Activated CD4-positive, alpha-beta T cell treated with anti-CD3 and anti-CD28 coated beads, Interleukin-2, amount 50 U/mL, for 4 hours (primary cell): ENCODE measurements at places on chromosomes 5 and 9.

DNA sequence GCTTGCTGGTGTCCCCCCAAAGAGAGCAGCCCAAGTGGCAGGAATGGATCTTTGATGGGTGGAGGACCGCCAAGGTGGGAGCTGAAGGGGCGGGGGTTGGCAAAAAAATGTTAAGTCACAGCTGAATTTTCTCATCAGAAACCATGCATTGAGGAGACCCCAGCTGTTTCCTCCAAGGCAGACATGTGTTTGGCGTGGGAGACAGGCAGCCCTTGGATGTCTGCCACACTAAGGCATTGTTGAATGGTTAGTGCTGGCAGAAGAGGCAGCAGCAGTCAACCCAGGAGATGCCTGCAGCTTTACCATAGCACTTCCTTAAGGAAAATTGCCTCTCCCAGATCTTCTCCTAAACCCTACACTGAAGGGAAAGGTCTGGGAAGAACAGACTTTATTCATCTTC lies 394.9 kb upstream of the CD180 start:
- DNase-seq, result no peak

- no peak for DNase-seq
Measured at GRCh38 chr5:96198356-96199058, 234.5 kb downstream of the PCSK1 start.

DNA sequence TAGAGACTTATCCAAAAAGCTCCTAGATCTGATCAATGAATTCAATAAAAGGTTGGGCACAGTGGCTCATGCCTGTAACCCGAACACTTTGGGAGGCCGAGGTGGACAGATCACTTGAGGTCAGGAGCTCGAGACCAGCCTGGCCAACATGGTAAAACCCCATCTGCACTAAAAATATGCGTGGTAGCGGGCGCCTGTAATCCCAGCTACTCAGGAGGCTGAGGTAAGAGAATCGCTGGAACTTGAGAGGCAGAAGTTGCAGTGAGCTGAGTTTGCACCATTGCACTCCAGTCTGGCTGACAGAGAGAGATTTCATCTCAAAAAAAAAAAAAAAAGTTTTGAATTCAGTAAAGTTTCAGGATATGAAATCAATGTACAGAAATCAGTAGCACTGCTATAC lies 20.0 kb downstream of the DCTN4 start:
- DNase-seq, result no peak

DNA sequence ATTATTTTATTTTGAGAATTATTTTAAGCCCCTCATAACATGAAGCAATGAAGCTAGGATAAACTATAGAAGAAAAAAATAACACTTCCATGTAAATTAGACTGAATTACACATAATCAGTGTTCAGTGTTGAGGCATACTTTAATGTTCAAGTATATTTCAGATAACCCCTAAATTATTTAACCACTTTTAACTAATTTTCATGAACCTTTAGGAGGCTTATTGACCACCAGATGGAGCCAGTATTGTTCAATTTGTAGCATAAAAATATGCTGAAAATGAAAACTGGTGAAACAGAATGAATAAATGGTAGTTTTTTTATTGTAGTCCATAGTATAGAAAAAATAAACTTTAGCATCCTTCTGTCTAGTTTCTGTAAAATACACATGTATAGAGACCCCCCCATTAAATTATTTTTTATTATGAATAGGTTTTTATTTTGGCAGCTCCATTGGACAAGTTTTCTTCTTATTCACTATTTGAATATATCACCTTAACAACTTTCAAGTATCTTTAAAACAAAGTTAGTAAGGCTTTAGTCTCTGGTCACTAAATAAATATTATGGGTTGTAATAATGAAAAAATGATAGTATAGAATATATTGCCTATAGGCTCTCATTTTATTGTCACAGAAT lies 190.1 kb downstream of the CWC27 start:
- no peak for DNase-seq

- DNase-seq, result no peak
Measured at GRCh38 chr5:93039888-93040287, 541.1 kb downstream of the NR2F1-AS1 start.

GRCh38 chr5:138702166-138703077 lies 50.8 kb upstream of the CTNNA1 start:
- DNase-seq, result no peak

- DNase-seq, result no peak
Measured at GRCh38 chr5:140106805-140107311, 7.1 kb upstream of the PURA start.

DNA sequence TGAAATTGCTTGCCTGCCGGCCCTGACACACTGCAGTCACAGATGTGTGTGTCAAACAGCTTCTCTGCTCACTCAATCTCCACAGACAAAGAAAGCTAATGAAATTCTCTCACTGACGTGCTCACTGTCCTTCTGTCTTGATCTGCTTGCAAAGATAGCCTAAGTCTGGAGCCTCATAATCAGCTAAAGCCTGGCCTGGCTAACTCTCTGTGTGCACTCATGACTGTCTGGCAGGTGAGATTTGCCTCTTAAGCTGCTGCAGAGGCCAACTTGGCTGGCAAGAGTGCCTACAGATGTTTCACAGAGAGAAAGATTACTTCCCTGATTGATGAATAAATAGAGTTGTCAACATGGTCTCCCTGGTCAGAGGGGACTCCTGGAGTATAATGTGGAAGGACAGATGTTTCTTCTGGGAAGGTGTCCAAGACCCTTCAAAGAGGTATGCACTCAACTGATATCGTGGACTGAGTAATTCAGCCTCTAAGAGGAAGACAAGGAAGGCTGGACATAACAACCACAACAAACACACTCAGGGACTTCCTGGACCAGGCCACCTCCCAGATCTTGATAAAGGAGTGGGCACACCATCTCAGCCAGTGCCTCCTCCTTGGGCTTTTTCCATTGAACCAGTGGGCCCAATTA lies 362.0 kb downstream of the SPOCK1 start:
- no peak for DNase-seq

- DNase-seq, result no peak
Measured at GRCh38 chr9:37700131-37700530, 49.4 kb downstream of the FRMPD1 start.

DNA sequence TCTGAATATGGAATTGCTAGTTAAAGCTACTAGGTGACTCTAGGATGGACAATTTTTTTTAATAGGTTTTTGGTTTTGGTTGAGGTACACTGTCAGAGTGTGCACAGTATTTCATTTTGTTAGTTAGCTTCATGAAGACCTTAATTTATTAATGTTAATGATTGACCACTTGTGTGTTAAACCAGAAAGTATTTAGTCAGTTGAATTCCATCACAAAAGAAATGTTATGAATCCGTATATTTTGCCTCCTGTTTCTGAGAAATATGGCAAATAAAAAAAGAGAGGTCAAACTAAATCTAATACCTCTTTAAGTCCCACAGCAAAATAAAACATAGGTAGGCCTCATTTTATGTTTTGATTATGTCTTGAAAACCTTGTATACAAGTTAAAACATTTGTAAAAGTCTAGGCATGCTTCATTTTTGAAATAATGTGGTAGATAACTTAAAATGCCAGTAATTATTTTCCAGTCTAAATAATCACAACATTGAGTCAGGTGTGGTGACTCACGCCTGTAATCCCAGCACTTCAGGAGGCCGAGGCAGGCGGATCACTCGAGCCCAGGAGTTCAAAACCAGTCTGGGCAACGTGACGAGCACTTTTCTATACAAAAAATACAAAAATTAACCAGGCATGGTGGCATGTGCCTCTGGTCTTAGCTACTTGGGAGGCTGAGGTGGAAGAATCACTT lies 50.8 kb downstream of the ITGA1 start:
- DNase-seq, result no peak

DNA sequence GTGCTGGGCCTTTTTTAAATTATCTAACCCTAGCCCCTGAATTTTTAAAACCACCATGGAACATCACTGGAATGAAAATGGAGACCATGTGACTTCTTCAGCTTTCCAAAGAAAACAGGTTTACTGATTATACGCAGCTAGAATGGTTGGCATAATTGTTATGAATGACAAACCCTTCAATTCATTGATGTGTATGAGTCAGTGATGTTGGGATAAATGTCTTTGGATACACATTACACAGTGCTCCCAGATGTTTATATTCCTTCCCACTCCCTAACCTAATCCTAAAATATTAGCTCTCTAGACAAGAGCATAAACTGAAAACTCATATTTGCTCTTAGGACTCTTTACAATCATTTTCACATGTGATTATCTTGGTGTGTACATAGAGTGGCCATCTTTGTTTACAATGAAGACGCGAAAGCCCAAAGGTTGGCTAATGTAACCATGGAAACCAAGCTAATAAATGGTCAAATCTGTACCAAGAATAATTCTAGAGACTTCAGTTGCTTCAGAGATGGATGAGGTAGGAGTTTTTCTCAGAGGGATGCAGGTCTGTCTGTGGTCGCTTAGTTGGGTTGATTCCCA lies 131.2 kb upstream of the HMHB1 start:
- no peak for DNase-seq

DNA sequence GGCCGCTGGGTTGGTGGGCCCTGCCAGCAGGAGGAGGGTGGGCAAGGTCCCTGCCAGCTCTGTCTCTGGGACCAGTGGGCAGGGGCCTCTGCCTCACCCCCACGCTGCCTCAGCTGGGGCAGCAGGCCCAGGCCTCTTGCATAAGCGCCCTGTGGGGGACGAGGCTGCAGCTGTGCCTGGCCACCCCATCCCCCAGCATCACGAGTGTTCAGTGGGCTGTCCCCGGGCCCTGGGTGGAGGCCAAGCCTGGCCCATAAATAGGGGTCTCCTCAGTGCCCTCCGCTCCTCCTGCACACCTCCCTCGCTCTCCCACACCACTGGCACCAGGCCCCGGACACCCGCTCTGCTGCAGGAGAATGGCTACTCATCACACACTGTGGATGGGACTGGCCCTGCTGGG lies at the start of gene PTGDS:
Gene PTGDS, plus strand, starts transcription at position 282 of the 400 bp plus-strand sequence. Its CDS starts 75 bp downstream, at position 357.
- DNase-seq, result no peak

GRCh38 chr9:80605129-80605528 lies 1033.4 kb downstream of the TLE4 start:
- no peak for DNase-seq

DNA sequence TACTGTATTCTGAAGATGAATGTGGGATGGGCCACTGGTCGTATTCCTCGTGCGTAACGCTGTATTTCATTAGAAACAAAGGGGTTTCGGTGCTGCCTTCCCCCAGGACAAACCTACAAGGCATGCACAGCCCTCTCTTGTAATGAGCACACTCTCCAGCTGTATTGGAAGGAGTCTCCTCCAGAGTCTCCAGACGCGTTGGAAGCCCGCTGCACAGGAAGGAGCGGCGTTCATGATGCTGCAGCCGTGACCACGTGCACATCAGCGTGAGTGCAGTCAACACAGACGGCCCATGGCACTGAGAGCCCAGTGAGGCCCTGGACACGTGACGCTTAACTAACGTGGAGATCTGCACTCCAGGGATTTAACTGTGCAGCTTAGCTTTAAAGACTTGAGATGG lies 209.0 kb upstream of the IRX1 start:
- no peak for DNase-seq

DNA sequence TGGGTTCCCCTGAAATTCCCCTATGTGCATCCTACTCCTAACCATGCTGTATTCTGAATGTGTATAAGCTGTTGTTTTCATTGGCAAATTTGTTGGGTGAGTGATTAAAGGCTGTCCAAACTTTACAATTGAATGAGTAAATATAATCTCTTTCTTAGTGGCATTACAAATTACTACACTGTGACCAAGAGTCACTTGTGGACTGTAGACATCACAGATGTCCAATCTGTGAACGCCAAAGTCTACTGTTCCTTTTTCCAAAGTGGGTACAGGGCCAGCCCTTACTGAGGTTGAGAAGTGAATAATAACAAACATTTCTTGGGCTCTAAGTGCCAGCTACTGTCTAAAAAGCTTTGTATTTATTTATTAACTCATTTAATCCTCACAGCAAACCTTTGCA lies 29.7 kb downstream of the MTMR12 start:
- DNase-seq, result no peak

DNA sequence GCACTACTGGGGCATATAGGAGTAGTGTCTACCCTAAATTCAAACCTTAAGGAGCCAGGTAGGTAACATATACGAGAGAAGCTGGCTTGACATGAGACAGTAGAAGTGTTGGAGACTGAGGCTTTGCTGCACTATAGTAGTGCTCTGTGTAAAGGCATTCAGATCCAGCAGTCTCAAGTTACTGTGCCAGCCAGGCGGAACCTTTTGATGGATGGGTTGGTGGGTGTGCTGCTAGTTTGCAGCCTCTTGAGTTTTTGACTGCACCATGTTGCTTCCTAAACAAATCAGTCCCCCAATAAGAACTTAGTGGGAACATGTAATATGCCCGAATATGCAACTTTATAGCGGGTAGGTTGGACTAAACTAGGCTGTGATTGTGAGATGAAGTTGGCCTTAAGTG lies 1.5 kb downstream of the CLTA start:
- no peak for DNase-seq

DNA sequence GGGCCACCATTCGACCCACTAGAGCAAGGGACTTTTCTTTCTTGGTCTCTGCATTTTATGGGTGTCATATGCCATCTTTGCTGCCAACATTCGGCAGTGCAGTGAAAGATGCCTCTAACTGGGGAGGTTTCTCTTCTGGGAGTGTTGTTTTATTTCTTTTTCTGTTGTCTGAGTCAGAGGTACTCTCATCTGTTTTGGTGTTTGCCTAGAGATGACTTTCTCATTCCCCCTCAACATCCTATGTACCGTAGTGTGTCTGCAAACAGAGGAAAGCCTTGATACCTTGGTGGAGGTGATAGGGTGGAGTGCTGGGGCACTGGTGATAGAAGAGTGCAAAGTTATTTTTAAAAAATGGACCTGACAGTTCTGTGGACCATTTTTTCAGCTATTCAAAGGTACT lies 182.1 kb downstream of the ARHGAP26 start:
- no peak for DNase-seq

GRCh38 chr5:8695902-8696845 lies 827.2 kb downstream of the MTRR start:
- DNase-seq, result no peak

DNA sequence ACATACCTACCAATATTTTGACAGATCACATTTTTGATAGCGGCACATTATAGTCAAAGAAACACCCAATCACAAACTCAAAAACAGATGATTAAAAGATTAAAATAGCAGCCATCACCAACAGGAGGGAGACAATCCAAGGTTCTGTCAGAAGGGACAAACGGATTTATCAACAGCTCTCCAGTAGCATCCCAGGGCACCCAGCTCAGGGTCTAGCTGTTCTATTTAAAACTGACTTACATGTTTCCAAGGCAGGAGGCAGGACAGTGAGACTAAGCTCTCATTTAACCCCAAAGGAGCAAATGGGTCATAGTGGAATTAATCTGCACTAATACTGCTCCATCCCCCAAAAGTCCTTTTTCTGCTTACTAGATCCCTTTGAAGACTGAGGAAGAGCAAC lies 3.2 kb downstream of the AGTPBP1 start:
- DNase-seq, result no peak

- DNase-seq, result no peak
Measured at GRCh38 chr5:2399804-2400203, 351.7 kb downstream of the IRX2 start.

- no peak for DNase-seq
Measured at GRCh38 chr9:107018861-107019545, 156.0 kb downstream of the ZNF462 start.

- no peak for DNase-seq
Measured at GRCh38 chr9:91412941-91413340, 10.7 kb downstream of the NFIL3 start.

GRCh38 chr9:107750741-107751566 lies 261.4 kb upstream of the KLF4 start:
- no peak for DNase-seq

GRCh38 chr5:157584628-157585027 lies 9.1 kb upstream of the ADAM19 start:
- no peak for DNase-seq
